AG09319 (cell line): ENCODE measurements at places on chromosomes 7 and 10.

- DNase-seq, result no peak
Measured at GRCh38 chr10:93198401-93199131, 124.9 kb downstream of the CYP26A1 start.

DNA sequence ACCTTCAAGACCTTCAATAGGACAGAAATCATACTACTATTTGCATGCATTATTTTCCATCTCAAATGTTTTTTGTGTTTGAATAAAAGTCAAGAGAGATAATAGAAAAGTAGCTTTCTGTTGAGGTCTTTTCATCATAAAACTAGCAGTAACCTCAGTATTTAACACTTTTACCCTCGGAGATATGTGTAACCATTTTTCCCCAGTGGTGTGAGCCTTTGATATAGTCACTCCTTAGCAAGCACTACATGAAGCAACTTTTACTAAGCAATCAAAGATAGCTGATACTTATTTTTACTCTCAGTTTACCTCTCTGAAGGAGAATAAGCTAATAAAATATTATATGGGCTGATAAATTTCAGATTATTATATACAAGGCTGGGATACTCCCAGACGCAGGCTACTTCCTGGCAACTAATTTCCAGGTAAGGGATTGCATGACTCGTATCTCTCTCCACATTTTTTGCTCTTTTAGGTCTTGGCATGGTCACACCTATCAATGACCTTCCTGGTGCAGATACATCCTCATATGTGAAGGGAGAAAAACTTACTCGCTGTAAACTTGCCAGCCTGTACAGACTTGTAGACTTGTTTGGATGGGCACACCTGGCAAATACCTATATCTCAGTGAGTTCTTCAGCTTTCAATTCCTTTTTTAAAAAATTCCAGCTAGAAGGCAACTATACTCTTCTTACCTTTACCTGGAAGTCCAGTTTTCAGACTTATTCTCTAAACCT, 91.5 kb upstream of the MXI1 start:
- DNase-seq, result no peak

DNA sequence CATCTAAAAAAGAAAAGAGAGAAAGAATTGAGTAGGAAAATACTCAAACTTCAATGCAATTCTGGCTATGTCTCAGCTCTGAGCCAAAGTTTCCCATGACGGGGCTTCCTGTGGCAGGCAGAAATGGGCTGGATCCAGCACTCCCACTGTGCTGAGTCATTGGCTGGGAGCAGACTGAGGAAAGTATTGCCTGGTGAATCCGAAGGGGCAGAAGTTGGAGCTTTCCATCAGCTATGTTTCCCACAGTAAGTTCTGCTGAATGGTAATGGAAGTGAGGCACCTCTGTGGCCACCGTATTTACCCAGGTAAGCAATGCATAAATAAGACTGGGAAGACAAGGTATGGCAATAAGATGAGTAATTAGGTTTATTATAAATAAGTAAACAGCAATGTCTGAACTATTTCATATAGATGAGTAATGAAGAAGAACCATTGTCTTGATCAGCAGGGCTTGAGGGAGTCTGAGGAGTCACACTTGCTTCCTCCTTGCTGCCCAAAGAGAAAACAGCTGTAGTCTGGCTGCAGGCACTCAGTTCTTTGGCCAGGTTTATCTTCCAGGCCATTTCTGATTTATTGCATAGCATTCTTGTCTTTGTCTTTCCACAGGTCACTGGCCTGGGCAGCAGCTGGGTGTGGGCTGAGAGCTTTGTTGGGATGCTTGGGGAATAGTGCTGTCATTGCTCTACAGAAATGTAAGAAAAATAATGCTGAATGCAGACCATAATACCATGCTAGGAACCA, 255.3 kb downstream of the DNAJB9 start:
- DNase-seq, result no peak

- no peak for DNase-seq
Measured at GRCh38 chr7:155455132-155455693, 2.7 kb upstream of the EN2 start.

DNA sequence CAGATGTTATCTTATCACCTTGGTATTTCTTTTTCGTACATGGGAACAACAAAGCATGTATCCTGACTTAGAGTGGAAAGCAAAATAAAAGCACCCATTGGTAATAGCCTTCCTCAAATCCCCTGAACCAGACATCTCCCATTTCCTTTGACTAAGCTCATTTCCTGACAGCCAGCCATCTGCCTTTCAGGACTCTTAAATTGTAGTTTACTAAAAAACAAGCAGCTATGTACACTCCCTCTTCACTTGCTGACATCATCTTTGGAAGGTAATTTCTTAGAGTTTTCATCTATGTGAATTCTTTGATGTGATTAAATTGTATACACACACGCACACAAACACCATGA, 40.7 kb downstream of the ARL4A start:
- DNase-seq, result no peak

DNA sequence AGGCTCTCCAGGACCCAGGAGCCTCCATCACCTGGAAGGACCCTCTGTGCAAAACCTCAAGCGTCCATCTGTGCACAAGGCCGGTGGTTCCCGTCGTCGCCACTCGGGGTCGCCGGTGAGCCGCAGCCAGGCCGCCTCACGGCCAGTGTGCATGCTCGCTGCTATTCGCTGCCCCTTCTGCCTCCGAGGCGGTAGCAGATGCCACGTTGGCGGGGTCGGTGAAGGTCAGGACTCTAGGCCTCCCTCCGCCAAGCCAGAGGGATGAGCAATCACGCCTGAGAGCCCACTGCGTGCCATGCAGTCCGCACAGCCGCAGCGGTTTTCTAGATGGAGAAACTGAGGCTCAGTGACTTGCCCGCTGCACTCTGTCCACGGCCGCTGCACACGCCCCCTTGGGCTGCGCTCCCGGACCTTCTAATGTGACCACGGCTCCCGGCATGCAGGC, 5.7 kb downstream of the UPK3B start:
- DNase-seq, result peak; percentile 7
